GM23338 (cell line): ENCODE measurements at places on chromosomes 6 and 20. TPM values are rescaled to one million over a fixed set of nuclear protein-coding genes. Genes with fewer than 3 reads are reported as not detected.
A peak's percentile ranks its signal among the peaks of the same experiment; 100 is the strongest.

- DNase-seq = no peak
Observed at GRCh38 chr6:145743332-145743731, 8.0 kb upstream of the EPM2A start.

SYTL3 gene
- 0.07 TPM in 1 of 2 replicates, not detected in the other for total RNA-seq

DNA sequence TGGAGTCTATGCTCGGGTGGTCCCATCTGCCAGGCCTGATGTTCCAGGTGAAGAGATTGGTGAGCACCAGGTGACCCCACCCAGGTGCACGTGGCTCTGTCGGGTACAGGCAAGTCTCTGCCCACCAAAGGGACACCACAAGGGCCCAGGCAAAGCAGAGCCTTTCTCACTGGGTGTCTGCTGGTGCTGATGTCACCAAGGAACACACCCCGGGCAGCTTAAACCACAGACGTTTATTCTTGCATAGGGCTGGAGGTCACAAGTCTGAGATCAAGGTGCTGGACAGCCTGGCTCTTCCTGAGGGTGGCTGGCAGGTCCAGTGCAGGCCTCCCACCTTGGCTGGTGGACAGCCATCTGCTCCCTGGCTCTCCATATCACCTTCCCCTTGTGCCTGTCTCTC is 100.7 kb upstream of the CD93 start:
- DNase-seq = no peak

DNA sequence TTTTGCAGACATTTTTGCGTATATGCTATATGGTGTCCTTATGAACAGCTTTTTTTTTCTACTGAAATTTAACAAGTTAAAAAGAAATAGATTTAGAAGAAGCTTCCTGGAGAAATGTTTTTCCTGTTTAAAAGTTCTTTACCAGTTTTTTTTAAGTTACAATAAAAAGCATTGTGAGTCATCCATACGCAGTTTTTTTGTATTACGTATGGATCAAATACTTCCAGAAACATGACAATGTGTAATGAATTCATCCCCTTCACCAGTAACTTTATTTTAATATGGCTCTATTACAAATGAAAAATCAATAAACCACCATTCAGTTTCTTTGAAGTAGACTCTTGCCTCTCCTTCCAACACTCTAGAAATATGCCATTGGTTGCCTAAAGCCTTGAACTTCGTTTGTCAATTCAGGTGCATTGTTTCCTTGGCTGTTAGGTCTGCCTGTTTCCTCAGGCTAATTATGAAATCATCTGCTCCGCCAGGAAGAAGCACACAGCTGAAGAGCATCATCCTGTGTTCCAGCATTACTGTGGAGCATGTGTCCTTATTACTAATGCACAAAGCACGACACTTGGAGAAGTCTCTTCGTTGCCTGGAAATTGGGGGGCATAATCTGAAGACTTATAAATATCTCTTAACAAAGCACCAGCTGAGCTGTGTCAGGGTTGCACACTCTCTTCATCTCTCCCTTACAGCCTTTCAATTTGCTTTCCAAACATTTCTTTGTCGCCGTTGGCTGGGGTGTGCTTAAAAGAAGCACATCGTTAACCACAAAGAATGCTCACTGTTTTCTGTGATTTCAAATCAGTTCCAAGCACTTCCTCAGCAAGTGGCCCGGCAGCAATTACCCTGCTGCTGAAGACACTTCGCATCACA is 9.6 kb downstream of the MOXD1 start:
- DNase-seq = peak; percentile 21

DNA sequence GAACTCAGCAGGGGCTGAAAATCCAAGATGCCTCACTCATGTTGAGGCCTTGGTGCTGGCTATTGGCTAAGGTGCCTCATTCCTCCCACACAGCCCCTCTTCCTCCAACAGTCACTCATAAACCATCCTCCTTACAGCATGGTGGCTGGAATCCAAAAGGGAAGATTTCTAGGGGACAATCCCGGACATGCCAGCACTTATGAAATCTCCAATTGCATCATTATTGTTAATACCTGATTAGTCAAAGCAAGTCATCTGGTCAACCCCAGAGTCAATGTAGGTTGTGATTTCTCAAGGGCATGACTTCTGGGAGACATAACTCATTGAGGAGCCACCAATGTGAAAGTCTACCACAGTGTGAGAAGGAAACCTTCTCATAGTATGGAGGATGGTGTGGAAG is 506.6 kb upstream of the NOX3 start:
- DNase-seq = no peak

GRCh38 chr6:13517116-13517515 is 29.7 kb upstream of the GFOD1 start:
- DNase-seq = no peak

NKAIN2 gene
- 1.1 TPM in 1 of 2 replicates, not detected in the other for total RNA-seq

DNA sequence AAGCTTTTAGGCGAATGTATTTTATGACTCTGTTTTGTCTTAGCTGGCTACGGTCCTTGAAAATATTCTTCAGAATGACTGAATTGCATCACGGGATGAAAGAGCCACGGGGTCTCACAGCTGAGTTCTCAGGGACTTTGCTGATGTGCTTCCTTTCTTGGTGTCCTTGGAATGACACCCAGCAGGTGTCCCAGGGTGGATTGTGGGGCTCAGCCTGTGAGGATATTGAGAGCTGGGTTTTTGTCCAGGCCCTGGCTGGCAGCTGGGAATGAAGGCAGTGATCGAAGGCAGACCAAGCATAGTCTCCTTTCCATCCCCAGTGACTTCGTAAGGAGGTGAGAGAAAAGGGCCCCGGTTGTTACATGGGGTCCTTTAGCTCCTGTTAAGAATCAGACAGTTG is 18.8 kb upstream of the MAPK13 start:
- DNase-seq = no peak

DNA sequence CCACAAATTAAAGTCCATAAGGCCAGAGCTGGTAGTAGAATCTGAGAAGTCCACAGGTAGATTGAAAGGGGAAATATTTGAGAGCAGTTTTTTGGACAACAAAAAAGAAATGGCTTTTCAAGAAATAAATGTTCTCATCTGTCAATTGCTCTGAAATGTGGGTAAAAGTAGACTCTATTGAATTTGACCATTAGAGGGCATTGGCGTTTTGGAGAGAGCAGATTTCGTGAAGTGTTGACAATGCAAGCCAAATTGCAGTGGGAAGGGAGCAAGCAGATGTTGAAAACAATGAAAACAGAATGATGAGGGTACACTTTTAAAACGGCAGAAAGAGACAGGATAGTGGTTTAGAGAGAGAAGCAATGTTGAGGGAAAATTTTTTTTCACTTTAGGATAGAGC is 149.1 kb upstream of the FAM83B start:
- peak; percentile 48 for DNase-seq

MLN gene
- total RNA-seq = not detected in 2 replicates

GNAS-AS1 gene
- total RNA-seq = 12.1 and 15.0 TPM in 2 replicates

DNA sequence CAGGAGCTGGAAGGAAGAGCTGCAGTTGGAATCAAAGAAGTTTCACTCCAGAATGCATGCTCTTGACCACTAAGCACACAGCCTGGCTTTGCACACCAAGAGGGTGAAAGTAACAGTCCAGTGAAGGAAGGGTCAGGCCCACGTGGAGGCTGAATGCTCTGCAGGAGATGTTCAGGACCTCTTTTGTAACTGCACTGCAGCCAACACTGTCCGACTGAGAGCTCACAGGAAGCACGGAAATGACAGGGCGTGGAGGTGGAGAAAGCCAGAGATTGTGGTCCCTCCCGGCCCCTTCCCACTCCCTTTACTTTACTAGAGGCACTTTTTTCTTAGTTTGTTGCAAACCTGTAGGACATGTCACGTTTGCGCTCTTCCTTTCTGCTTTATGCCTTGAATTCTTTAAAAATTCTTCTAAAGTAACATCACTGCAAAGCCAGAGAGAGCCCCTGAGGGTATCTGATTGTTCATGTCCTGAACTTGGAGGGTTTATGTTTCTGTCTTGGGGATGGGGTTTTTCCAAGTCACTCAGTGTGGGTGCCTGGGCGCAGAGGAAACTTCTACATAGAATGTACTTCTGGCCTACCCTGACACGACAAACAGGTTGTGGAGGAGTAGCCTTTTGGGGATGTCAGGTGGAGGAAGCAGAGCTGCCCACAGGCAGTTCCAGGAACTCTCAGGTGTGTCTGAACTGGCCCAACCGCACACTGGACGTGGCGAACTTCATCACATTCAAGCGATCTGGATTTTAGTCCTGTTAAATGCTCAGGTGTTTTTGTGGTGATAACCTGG is 40.9 kb downstream of the JAG1 start:
- no peak for DNase-seq

GRCh38 chr6:170553534-170554012 is 466 bp upstream of the PSMB1 start:
- DNase-seq = no peak
